ENCODE measurements at places on chromosomes 2 and 18.

DNA sequence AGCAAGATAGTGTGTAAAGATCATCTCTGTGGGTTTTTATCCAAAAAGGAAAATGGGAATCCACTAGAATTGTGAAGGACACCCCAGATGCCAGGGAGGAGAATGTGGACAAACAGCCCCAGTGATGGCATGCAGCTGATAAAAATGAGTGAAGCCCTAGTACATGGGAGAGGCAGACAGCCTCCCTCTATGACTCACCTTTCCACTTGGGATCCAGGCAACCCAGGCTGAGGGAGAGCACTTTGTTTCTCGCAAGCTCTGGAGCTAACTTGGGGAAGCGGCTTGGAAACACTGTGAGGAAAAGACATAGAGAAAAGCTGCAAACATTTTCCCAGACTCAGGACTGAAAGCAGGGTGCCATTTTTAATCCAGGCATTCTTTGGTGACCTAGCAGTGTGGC lies 5.3 kb upstream of the FLACC1 start:
- DNase-seq, result peak; percentile 28

GRCh38 chr18:30634249-30634648 lies 408.3 kb downstream of the DSC3 start:
- no peak for DNase-seq

DNA sequence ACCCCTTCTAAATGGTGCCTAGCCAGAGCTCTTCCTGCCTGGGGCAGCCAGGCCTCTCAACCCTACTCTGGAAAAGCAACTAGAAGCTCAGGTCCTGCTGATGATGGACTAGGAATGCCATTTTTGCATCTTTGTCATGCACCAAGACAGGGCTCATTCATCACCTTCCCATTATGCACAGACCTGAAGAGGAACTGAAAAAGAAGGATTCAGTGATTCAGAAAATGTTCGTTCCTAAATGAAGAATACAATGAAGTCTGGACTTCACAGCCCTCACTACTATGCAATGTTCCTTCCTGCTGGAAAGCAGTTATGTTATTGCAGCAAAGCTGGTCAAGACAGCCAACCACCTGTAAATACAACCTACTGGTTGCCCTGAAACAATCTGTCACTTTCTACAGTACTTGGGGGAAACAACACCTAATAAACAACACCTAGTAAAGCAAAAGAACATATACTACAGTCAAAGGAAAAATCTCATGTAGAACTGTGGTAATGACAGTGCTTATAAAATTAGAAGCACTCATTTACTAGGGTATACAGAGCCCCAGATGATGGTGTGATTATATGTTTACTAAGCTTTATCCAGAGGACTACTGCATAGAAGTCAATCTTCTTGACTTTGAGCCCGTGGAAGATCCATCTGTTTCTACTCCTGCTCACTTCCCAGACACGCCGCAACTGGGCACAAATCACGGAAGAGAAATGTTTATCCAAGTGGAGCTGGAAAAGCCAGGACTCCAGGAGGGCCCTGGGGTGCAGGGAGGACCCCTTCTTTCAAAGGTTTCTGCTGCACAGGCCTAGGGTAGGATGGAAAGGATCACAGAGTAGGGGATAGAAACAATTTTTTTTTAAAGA lies 103.1 kb upstream of the THOC1 start:
- no peak for DNase-seq

- no peak for DNase-seq
Observed at GRCh38 chr2:108212671-108213070, 27.1 kb upstream of the SULT1C3 start.

- no peak for DNase-seq
Observed at GRCh38 chr2:128306081-128306930, 12.4 kb downstream of the HS6ST1 start.

DNA sequence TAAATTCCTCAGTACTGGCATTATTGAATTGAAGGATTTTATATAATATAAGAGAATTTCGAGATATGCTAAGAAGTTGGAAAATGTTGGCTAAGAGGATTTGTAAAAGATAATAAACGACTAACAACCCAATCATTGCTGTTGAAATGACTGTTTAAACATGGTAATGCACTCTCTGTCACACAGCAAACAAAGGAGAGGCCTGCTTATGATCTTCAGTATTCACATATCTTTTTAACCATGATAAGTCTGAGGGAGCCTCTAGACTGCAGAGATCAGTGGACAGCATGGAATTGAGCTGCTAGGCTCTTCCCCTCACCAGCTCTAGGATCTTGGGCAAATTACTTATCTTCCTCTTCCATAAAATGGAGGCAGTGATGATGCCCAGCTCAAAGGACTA lies 2.7 kb downstream of the KCTD18 start:
- no peak for DNase-seq

- DNase-seq, result no peak
Observed at GRCh38 chr2:24438106-24438505, 52.9 kb upstream of the NCOA1 start.

- peak; percentile 22 for DNase-seq
Observed at GRCh38 chr2:65177751-65178442, 48.0 kb upstream of the RAB1A start.

DNA sequence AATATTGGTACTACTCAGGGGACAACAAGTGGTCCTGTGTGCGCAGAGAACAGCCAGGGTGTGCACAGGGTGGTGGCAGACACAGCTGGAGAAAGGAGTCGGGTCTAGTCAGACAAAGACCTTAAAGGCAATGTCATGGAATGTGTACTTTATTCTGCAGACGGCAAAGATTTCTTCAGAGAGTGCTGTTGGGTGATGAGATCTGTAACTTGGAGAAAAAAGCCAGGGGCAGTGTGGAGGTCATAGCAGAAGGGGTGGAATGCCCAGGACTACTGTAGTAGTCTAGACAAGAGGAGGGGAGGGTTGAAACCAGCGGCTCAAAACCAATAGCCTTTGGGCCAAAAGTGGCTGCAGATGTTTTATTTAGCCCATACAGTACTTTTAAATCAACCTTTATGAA lies 121.3 kb upstream of the ZFP36L2 start:
- no peak for DNase-seq

- DNase-seq, result no peak
Observed at GRCh38 chr2:26850000-26850431, 2.1 kb downstream of the DPYSL5 start.

DNA sequence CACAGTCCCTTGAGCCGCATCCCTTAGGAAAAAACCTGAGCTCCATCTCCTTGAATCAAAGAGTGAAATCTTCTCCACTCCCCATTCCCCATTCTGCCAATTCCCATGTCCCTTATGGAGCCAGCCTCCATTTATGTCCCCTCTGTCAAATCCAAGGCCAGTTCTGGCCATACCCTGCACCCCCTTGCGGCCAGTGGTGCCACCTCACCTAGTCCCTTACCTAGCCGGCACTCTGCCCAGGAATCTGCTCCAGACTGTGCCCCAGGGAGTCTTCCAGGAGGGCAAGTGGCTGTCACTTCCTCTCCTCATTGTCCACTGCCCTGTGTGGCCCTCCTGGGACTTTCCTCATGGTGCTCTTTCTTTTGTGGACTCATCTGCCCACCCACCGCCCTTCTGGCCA lies 195.4 kb upstream of the RMP24 start:
- DNase-seq, result no peak

GRCh38 chr2:199581935-199582360 lies 124.2 kb upstream of the SATB2 start:
- DNase-seq, result no peak

DNA sequence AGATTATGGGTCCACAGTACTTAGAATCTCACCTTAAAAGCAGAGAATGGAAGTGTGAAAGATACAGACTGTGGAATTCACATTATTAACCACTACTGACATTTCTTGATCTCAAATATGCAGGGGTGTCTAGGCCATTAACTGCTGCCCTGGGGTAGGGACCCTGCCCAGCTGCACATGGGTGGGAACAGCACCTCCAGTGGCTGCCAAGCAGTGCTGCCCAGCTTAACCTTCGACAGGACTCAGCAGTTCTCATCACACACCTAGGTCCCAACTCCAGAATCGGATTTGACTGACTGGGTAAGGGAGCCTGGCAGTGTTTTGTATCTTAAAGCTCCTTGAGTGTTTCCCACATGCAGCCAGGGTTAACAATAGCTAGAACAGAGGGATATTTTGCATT lies 14.9 kb downstream of the ERFE start:
- no peak for DNase-seq

- DNase-seq, result no peak
Observed at GRCh38 chr2:101734505-101735165, 37.1 kb downstream of the MAP4K4 start.

DNA sequence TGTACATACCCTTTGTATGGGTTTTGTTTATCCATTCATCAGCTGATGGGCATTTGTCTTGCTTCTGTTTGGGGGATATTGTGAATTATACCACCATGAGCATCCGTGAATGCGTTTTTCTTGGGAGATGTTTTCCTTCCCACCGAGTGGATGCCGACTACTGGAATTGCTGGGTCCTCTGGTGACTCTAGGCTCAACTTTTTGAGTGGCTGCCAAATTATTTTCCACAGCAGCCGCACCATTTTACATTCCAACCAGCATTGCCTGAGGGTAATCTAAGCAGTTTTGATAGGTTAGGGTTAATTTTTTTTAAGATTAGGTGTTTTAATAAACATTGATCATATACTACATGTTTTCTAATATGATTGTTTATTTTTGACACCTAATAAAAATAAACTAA lies 220.1 kb downstream of the SNTG2 start:
- no peak for DNase-seq

DNA sequence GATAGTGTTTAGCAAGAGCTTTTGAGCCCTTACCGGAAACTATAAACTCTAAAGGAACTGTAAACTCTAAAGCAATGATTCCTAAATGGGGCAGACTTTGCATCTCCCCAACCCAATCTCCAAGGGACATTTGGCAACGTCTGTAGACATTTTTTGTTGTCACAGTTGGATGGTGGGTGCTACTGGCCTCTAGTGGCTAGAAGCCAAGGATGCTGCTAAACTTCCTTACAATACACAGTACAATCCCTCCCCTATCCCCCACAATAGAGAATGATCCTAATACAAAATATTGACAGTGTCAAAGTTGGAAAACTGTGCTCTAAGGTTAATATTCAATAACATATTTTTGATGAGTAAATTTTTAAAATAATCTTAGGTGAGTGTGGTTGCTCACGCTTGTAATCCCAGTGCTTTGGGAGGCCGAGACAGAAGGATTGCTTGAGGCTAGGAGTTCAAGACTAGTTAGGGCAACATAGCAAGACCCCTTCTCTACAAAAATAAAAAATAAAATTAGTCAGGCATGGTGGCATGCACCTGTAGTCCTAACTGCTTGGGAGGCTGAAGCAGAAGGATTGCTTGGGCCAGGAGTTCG lies 66.7 kb downstream of the PTPN4 start:
- peak; percentile 16 for DNase-seq

- DNase-seq, result no peak
Observed at GRCh38 chr2:150587547-150588505, 100.4 kb upstream of the RND3 start.

- DNase-seq, result peak; percentile 97
Observed at GRCh38 chr2:36966370-36967235, at the start of gene STRN. Gene STRN (minus strand): TSS chr2:36966536. CDS start chr2:36966463, 73 bp downstream.

DNA sequence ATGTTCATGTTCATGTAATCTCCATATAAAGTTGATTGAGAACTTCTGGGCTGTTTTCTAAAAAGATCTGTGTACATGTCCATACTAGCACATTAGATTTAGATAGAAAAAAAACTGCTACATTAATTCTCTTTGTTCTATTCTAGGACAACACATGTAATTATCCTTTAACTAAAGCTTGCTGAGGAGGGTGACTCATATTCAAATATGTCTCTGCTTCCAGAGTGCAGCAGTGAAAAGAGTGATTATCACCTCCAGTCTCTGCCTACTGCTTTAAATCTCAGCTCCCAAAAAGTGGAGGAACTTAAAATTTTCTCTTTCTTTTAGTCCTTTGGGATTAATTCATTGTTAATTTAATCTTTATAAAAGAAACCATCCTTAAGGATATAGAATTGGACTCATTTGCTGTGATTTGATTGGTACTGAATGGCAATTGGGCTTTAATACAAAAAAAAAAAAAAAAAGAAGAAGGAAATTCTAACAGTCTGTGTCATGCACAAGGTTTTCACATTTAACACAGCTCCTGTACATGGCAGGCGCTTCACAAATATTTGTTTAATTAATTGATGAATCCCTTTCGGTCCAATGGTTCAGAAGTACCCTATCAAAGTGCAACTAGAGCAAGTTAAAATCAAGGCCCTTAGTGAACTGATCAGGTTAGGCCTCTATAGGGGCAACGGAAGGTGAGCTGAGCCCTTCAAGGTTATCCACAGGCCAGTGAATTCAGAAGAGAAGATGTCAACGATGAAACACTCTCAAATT lies 214.0 kb upstream of the KCNJ3 start:
- DNase-seq, result no peak

GRCh38 chr2:216732334-216732733 lies 37.0 kb upstream of the IGFBP5 start:
- no peak for DNase-seq

GRCh38 chr2:17327649-17328048 lies 190.6 kb downstream of the RAD51AP2 start:
- DNase-seq, result no peak

GRCh38 chr2:88838165-88838635 lies 146.7 kb downstream of the RPIA start:
- DNase-seq, result no peak

- no peak for DNase-seq
Observed at GRCh38 chr2:104685591-104685990, 168.3 kb upstream of the POU3F3 start.

DNA sequence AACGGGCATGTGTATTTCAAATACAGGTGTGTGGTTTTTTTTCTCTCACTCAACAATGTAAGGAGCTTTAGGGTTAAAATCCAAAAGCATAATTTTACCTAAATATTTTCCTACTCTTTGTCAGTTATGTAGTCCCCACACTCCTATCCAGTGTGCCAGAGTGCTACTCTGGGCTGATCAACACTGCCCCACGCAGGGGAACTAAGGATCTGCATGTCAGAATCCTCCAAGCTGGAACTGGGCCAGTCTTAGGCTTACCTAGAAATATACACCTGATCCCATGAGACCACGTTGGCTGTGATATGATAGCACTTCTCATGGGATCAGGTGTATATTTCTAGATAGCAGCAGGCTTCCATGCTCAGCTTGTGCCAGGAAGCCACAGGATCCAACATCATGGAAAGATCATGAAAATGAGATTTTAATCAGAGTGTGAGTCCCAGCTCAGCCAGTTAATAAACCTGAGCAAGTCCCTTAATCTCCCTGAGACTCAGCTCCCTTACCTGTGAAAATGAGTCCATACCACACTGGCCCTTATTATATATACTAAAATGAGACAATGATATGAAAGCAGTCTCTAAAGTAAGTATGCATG lies 29.7 kb downstream of the CCDC141 start:
- no peak for DNase-seq

GRCh38 chr2:30673127-30673526 lies 134.1 kb downstream of the CAPN13 start:
- no peak for DNase-seq

GRCh38 chr18:48319801-48320638 lies 89.2 kb downstream of the ZBTB7C start:
- DNase-seq, result peak; percentile 67

- DNase-seq, result peak; percentile 3
Observed at GRCh38 chr2:156625360-156626170, 189.4 kb downstream of the GPD2 start.

All from NCI-H226 (cell line).